Stimulated activated CD8-positive, alpha-beta memory T cell treated with anti-CD3 and anti-CD28 coated beads, Interleukin-7, amount 100 ng/mL, for 4 hours (primary cell): ENCODE measurements at places on chromosomes 4 and X.

DNA sequence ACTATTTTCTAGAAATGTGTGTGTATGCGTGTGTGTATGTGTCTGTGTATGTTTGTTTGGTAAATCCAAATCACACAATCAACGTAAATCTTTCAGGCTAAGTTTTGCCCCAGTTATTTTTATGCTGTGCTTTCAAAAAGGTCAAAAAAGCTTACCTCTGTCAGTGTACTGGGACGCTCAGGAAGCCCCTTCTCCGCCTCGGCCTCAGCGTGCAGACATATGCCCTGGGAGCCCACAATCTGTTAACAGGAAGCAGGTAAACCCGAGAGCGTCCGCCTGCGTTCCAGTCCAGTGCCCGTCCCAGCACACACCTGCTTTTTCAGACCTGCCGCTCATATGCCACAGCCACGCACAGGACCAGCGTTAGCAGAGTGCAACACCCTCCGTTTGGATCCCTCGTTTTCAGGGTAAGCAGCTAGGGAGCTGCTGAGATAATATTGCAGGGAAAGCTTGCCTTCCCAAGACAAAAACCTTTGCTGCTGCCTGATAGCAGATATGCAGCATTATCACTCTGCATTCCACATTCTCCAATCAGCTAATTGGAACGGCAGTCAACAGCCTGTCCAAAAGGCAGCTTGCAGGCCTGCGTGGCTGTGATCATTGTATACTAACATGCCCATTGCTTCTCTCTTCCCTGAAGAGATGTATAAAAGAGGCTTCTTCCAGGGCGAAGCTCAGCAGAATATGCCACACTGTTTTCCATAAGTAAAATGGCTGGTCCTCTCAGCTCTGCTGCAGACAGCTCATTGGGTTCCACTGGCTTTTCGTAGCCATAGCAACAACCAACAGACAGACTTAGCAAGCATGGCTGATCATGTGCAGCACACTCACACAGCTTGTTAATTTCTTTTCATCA is at the start of gene SORBS2:
TSS of gene SORBS2 (minus strand) at position 686 of the 856 bp plus-strand sequence. CDS start 121,623 bp downstream, outside the sequence.
- no peak for DNase-seq

GRCh38 chr4:75790024-75790423 is 65.6 kb downstream of the USO1 start:
- no peak for DNase-seq

DNA sequence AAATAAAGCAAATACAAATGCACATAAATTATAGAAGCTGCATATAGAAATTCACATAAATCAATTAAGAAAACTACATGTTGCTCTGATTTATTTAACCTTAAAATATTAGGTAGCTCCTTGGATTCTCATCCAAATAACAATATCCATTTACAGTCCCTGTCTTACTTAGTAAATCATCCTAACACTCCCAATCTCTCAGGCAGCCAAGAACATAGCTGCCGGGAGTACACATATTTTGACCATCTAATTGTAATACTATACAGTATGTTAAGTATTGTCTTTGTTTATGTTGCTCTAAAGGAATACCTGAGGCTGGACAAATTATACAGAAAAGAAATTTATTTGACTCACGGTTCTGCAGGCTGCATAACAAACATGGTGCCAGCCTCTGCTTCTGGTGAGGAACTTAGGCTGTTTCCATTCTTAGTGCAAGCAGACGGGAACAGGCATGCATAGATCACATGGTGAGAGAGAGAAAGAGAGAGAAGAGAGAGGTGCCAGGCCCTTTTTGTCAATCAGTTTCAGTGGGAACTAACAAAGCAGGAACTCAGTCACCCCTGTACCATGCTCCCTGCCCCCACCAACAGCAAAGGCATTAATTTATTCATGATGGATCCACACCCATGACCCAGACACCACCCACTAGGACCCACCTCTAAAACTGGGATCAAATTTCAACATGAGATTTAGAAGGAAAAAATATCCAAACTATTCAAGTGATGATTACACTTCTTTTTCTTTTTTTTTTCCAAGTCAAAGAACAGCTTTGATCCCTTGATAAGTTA is 614.8 kb upstream of the TECRL start:
- no peak for DNase-seq

GRCh38 chr4:16337936-16338335 is 111.7 kb upstream of the TAPT1 start:
- DNase-seq = no peak

- DNase-seq = no peak
These were observed 67.2 kb downstream of the ANK2 start for GRCh38 chr4:113116414-113117357.

DNA sequence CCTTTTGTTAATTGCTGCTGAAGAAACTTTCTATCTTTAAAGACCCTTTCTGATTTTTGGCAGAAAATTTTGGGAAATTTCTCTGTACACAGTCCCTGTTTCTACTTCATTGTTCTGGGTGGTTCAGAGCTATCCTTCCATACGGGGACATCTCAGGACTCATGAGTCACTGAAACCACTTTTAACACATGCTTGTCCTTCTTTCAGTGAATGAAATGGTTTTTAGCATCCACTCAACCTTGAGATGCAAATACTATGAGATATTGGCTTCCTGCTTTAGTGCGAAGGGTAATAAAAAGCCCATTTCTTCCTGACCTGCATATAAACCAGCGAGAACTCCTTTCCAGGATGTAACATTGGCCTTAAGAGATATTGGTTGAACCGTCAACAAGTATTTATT is 158.0 kb downstream of the REPS2 start:
- DNase-seq = no peak

DNA sequence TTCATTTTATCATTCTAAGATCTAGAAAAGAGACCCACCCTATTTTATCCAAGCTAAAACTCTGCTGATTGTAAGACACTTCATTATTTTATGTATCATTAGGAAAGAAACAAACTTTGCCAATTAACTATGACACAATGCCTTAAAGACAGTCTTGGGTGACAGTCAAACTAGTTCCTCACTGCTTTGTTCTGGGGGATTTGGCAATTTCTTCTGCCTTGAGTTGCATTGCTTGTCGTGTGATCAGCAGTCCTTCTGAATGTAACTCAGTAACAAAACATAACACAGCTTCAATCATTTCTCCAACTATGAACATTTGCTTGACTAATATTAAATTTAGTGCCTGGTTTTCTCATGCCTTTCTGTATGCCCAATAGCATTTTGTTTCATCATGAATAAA is 577.9 kb upstream of the DIPK2B start:
- no peak for DNase-seq

DNA sequence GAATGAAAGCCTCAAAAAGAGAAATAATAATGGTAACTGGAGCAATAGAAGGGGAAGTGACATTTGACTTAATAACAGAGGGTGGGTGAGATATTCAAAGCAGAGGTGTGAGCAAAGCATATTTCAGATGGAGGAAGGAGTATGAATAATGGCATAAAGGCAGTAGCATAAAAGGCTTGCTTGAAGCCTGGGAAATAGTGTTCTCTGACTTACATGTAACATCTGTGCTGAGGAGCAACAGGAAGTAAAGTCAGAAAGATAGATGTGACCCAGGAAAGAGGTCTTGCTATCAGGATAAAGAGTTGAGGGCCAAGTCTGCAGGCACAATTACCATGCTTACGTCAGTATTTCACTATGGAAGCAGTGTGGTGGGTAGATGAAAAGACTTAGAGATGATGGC is 28.4 kb downstream of the ATP10D start:
- no peak for DNase-seq

DNA sequence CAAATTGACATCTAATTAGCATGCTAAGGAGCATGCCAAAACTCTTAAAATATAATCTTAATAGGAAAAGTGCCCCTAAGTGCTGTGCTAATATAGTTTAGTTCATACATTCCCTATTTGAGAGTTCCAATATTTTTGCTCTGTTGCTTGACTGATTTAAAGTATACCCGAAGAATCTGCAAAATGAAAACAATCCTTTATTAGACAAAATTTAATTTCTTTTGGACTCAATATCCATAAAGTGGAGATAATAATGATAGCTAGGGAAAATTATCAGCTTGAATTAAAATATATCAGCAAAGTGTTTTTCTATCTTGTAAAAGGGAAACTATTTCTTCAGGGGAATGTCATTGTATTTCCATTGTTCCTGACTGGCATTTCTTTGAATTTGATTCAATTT is 196.0 kb upstream of the NPY2R start:
- DNase-seq = no peak

GRCh38 chr4:79638735-79639134 is 230.7 kb upstream of the GK2 start:
- DNase-seq = no peak

GRCh38 chrX:106862972-106863688 is 40.0 kb downstream of the RIPPLY1 start:
- no peak for DNase-seq

GRCh38 chrX:136679531-136679930 is 31.6 kb downstream of the CD40LG start:
- no peak for DNase-seq

DNA sequence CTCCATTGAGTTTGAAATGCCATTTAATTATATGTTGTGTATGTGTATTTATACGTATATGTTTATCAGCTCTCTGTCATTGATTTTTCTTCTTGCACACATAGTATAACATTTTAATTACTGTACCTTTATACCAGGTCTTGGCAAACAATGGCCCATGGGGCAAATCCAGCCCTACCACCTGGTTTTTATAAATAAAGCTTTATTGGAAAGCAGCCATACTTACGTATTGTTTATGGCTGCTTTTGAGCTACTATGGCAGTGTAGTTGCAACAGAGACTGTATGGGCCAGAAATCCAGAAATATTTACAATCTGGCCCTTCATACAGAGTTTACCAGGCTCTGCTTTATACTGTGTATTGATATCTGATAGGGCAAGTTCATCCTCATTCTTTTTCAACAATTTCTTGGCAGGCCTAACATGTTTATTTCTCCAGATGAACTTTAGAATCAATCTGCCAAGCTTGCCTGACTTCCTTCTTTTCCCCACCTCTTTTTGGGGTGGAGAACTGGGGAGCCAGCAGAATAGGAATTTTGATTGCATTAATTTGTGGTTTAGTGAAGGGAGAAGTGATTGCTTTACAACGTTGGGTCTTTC is 15.8 kb downstream of the DCUN1D4 start:
- DNase-seq = no peak

DNA sequence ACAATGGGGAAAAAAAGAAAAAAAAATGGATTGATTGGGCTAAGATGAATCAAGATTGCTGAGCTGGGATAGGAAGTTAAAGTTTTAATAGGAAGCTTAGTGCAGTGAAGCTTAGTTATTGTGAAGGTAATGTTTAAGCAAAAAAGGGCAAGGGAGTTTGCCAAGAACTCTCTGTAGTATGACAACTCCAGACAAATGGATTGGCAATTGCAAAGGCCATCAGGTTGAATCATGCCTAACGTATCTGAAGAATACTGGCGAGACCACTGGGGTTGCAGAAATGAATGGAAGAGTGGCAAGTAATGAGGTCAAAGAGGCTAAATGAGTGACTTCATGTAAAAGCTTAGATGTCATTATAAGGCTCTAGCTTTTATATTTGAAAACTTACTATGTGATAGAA is 1654.0 kb downstream of the PCDH7 start:
- DNase-seq = no peak

GRCh38 chrX:20620306-20620705 is 353.6 kb upstream of the RPS6KA3 start:
- no peak for DNase-seq

DNA sequence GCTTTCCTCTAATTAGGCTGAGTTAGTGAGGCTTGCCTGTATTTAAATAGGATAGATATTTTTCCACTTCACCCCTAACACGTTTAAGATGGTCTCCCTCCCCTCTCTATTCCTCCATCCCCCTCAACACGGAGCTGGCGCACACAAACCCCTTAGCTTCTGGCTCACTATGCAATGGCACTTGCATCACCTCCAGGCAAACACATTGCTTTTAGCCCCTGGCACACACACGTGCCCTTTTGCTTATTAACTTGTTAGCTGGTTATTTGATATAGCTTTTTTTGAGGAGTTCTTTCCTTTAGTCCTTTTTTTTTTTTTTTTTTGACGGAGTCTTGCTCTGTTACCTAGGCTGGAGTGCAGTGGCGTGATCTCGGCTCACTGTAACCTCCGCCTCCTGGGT is 94.3 kb downstream of the HDAC8 start:
- no peak for DNase-seq

DNA sequence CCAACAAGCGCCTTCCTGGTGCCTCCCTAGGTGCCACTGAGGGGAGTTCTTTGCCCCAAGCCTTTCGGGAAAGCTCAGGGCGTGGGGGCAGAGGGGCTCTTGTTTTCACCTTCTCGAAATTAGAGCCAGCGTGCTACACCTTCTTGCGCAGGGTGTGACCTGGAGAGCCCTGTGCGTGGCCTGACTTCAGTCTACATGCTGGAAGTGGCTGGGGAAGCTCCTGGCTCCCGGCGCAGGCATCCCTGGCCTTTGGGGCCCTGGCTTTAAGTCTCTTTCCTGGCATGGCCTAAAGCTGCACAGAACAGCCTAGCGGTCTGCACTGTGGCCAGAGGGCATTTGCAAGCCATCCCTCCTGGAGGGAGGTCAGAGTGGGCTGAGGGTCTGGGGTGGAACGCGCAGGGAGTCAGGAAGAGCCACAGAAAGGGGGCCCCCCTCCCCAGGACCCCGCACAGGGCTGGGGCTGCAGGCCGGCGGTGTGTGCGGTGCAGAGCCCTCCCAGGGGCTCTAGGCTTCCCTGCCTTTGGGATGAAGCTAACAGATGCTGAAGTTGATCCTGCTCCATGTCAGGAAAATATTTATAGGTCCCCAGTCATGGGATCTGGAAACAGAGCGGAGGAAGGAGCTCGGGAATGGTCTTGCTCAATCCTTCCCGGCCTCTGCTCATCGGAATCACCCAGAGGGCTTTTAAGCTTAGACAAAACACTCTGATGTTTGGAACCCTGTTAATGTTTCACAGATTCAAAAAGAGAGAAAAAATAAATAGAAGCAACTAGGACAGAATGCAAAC is 781 bp upstream of the SPON2 start:
- DNase-seq = no peak

DNA sequence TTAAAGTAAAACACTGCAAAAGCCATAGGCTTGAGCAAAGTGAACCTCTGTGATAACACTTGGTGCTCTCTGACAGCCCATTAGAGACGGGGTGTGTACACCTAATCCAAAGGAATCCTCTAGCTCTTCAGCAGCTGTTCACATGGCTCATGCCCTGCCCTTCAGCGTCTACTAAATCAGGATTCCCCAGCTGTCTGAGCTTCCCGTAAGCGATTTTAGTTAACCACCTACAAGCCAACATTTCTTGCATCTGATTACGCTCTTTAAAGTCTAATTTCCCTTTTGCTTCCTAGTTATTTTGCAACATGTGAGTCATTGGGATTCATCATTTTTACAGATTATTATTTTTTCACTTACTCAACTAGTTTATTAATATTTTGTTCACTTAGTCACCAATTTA is 6.5 kb downstream of the DMD start:
- DNase-seq = no peak

GRCh38 chr4:147704846-147705245 is 20.9 kb upstream of the PRMT9 start:
- DNase-seq = no peak
